ENCODE measurements at places on chromosomes 4 and X. TPM values are rescaled to one million over a fixed set of nuclear protein-coding genes. Genes with fewer than 3 reads are reported as not detected.

DNA sequence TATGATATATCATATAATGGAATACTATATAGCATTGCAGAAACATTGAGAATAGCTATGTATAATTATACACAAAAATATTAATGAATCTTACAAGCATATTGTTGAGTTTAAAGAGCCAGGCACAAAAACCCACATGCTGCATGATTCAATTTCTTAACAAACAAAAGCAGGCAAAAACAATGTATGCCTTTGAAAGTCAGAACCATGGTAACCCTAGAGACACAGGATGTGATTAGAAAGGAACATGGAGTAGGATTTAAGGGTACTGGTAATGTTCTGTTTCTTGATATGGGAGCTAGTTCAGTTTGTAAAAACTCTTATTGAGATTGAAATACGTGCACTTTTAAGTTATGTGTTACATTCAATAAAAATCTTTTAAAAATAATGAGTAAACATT is 21.5 kb downstream of the CXCL8 start:
- no peak for DNase-seq

GRCh38 chr4:99624141-99624719 is 33.4 kb downstream of the C4orf54 start:
- no peak for DNase-seq

- no peak for DNase-seq
Measured at GRCh38 chrX:40581336-40581920, 658 bp downstream of the ATP6AP2 start.

- DNase-seq: no peak
Measured at GRCh38 chrX:120753413-120754251, 122.0 kb downstream of the CT47B1 start.

DNA sequence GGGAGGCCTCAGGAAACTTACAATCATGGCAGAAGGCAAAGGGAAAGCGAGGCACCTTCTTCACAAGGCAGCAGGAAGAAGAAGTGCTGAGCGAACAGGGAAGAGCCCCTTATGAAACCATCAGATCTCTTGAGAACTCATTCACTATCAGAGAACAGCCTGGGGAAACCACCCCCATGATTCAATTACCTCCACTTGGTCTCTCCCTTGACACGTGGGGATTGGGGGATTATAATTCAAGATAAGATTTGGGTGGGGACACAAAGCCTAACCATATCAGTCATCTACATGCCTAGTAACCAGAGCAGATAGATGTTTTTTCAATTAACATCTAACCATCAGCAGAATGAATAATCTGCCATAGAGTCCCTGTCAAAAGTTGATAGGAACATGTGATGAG is 30.4 kb downstream of the FAM13A start:
- no peak for DNase-seq

- DNase-seq: no peak
Measured at GRCh38 chr4:81594490-81595159, 122.9 kb upstream of the RASGEF1B start.

BMP2K gene
- 38.7 TPM for total RNA-seq

PRR32 gene
- total RNA-seq: not detected

GPR119 gene
- not detected for total RNA-seq

DNA sequence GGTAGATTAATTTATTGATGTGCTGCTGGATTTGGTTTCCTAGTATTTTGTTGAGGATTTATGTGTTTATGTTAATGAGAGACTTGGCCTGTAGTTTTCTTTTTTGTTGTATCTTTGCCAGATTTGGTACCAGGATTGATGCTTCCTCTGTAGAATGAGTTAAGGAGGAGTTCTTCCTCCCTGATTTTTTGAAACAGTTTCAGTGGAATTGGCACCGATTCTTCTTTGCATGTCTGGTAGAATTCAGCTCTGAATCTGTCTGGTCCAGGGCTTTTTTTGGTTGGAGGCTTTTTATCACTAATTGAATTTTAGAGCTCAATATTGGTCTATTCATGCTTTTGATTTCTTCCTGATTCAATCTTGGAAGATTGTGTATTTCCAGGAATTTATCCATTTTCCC is 174.0 kb upstream of the NDST4 start:
- DNase-seq: no peak

DNA sequence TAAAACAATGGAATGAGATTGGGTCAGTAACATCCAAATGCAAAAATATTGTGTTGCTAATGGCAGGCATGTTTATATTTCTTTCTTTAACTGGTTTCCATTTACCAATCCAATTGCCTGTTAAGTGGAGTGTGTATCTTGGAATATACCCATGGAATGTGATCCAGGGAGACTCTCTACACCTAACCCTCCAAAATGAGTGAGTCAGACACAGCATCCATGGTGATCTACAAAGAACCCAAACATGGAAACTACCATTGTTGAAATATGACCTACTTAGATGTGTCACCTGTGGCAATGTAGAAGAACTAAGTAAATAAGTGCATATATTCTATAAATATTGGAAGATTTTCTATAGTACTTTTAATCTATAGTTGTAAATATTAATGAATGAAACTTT is 110.3 kb downstream of the AREG start:
- DNase-seq: no peak

SEL1L3 gene
- 2.8 TPM for total RNA-seq

APLN gene
- 25.9 TPM for total RNA-seq

- DNase-seq: peak; percentile 41
Measured at GRCh38 chr4:173014113-173014558, 154.5 kb upstream of the GALNT7 start.
